ENCODE measurements at places on chromosomes 13 and 19.
A peak's percentile ranks its signal among the peaks of the same experiment; 100 is the strongest.

GRCh38 chr19:33814181-33815165 lies 17.8 kb downstream of the KCTD15 start:
- DNase-seq = no peak

- peak; percentile 58 for DNase-seq
Measured at GRCh38 chr19:18020212-18021085, 12.5 kb downstream of the ARRDC2 start.

DNA sequence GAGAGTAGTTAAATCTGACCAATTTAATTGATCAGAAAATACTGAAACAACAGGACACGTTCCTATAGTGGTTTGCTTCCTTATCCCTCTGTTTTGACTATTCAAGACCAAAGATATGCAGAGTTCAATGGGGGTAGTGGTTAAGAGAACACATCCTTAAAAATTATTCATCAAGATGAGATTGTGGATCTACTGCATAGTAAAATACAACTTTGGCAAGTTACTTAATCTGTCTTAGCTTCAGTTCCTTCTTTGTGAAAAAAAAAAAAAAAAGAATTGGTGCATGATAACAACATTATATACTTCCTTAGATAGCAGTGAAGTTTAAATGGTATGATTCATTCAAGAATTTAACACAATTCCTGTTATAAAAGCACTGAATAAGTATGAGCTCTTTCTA lies 552.1 kb downstream of the DCT start:
- no peak for DNase-seq

DNA sequence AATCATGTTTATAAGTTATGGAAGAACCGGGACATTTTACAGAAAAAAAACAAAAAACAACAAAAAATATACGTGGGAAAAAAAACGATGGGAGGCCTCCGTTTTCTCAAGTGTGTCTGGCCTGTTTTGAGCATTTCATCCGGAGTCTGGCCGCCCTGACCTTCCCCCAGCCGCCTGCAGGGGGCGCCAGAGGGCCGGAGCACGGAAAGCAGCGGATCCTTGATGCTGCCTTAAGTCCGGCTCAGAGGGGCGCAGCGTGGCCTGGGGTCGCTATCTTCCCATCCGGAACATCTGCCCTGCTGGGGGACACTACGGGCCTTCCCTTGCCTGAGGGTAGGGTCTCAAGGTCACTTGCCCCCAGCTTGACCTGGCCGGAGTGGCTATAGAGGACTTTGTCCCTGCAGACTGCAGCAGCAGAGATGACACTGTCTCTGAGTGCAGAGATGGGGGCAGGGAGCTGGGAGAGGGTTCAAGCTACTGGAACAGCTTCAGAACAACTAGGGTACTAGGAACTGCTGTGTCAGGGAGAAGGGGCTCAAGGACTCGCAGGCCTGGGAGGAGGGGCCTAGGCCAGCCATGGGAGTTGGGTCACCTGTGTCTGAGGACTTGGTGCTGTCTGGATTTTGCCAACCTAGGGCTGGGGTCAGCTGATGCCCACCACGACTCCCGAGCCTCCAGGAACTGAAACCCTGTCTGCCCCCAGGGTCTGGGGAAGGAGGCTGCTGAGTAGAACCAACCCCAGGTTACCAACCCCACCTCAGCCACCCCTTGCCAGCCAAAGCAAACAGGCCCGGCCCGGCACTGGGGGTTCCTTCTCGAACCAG lies 1.8 kb upstream of the APOE start:
- peak; percentile 63 for DNase-seq

DNA sequence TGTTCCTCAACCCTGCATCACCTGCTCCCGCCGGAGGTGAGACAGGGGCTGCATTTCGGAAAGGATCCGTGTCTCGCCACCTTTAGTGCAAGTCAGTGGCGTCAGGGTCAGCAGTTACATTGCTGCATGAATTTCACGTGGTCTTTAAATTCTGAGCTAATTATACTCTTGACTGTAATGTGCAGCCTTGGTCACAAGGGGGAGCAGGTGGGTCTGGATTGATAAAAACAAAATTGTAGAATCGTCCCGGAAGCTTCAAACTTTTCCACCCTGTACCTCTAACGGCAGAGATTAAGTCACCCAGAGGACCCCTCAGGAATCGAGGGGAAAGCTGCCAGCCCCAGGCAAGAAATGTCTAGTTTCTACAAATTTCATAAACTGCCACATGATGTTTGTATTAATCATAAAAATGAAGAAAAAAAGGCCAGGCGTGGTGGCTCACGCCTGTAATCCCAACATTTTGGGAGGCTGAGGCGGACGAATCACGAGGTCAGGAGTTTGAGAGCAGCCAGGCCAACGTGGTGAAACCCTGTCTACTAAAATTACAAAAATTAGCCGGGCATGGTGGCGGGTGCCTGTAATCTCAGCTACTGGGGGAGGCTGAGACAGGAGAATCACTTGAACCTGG lies 20.2 kb downstream of the BBC3 start:
- peak; percentile 86 for DNase-seq

GRCh38 chr13:43274881-43275280 lies 251.5 kb downstream of the DNAJC15 start:
- no peak for DNase-seq

GRCh38 chr13:84641491-84641890 lies 759.2 kb upstream of the SLITRK1 start:
- no peak for DNase-seq

DNA sequence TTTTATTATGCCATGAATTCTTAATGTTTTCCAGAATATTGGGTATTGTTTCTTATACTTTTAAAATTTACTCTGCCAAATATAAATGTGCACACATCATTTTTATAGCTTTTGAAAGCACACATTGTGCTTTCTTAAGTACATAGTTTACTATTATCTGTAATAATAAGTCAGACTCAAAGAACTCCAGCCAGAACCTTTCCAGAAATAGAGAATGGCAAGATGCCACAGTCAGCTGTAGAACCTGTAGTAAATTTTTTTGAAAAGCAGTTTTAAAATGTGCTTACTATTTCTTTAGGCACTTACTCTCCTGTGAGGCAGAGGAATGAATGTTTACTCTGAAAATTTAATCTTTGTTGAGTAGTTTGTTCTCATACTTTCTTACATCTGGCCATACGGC lies 1287.1 kb downstream of the PCDH9 start:
- no peak for DNase-seq

DNA sequence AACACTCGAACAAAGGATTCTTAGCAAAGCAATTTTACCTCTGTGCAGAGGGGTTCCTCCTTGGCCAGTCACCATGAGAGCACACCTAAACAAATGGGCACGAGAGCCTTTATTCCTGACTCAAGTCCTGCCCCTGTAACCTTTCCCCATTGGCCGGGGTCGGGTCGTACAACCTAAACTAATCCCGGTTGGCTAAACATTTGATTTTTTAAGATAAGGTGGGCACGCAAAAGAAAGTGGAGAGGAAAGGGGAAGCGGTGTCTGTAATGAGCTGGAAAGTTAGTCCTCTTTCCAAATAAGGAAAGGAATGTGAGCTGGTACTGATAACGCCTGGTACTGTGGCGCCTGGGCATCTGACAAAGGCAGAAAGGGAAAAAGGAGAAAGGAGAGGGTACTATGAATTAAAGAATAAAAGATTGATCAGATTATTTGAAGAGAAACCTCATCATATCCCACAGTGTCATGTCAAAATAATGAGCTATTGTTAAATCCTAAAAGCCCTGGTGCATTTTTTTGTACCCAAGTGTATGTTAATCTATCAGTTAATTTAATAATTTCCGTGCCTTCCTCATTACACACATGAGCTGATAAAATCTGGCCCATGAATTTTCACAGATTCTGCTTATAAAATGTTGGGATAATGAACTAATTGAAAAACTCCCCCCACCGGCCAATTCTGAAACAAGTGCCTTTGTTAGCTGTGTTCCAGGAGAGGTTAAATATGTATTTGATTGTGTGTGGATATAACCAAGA lies 335.7 kb downstream of the RFC3 start:
- DNase-seq = no peak

DNA sequence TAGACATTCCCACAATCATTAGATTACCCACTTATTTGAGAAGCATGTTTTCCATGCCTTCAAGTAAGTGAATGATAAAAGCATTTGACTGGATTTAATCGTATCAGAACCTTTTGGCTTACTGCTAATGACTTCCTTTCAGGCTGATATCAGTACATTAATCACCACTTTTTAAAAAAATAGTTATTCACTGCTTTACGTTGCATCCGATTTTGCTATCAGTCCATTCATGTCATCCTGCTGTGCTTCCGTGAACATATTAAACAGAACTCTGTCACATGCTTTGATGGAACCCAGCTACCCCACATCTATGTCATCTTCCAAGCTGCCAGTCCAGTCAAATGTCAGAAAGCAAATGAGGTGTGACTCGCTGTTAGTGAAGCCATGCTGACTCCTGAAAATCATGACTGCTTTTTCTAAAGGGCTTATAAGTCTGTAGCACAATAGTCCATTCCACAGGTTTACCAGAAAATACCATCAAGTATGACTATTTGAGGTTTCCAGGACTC lies 440.9 kb downstream of the IRS2 start:
- no peak for DNase-seq

- no peak for DNase-seq
Measured at GRCh38 chr13:51823359-51823758, 19.4 kb upstream of the DHRS12 start.

DNA sequence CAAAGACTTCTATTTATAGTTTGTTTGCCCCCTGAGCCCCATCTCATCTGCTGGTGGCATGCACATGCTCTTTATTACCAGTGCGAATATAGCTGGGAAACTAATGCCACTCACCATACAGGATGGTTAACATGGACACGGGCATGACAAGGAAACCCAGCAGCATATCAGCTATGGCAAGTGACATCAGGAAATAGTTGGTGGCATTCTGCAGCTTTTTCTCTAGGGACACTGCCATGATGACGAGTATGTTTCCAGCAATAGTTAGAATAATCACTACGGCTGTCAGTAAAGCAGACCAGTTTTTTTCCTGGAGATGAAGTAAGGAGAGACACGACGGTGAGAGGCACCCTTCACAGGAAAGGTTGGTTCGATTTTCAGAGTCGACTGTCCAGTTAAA lies 1.5 kb downstream of the HTR2A start:
- DNase-seq = no peak
